CD4-positive, alpha-beta T cell treated with Interferon gamma for 1 hour (primary cell): ENCODE measurements at places on chromosomes 6 and 20.

GRCh38 chr6:42848700-42849099, 30.7 kb upstream of the RPL7L1 start:
- no peak for DNase-seq

GRCh38 chr6:15340775-15341174, 94.9 kb downstream of the JARID2 start:
- no peak for DNase-seq

DNA sequence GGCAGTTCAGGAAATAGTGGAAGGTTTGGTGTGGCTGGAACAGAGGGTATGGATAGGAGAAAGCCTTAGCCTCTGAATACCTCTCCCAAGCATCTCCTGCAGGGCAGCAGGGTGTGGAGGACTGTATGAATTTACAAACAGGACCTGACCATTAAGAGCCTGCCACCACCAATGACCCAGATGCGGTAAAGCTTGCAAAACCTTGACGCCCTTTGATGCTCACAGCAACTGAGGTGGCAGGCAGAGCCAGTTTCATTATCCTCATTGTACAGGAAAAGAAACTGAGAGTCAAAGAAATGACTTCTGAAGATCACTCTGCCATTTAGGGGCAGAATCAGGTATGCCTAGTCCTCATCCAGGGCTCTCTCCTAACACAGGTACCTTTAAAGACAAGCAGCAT, 2.4 kb downstream of the HM13 start:
- DNase-seq = no peak

DNA sequence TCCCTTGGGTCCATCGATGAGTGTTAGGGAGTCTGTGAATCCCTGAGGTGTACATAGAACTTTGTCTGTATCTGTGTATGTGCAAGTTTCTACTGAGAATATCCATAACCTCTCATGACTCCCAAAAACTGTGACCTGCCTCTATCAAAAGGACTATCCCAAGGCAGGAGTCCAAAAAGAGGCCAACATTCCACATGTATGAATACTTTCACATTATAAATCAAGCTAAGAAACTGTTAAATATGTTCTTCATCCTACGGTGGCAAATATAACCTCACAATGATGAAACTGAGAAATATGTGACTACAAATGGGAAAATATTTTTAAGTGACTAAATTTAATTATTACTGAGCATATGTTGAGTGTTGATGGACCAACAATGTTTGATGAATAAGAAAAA, 16.1 kb upstream of the STX11 start:
- no peak for DNase-seq

DNA sequence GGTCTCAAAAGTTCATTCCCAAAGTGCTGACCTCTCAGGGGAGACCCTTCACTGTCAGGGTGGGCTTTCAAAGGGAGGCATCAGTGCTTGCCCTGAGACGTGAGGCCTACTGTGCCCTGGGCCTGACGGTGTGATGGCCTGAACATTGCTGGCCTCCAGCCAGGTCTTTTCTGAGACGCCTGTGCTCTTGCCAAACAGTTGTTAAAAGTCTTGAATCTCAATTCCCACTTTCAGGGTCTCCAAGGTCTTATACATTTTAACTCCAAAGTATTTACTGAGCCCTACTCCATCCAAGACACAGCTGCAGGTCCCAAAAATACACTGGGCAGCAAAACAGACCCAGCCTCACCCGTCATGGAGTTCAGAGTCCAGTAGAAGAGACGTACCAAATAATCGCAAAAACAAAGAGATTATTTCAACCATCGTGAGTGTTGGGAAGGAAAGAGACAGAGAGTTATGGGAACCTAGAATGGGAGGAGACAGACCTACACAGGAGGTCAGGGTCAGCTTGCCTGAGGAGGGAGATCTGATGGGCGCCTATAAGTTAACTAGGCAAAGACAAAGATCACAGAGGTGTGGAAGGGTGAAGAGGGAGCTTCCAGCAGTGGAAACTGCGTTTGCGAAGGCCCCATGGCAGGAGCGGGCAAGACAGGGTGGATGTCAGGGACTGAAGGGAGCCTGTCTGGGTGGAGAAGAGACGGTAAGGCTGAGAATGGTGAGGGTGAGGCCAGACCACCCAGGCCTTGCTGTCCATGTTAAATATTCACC, 446.3 kb downstream of the PREX1 start:
- DNase-seq = no peak

- peak; percentile 17 for DNase-seq
These were observed 3.9 kb upstream of the SIGLEC1 start for GRCh38 chr20:3716195-3716834.

GRCh38 chr6:19845266-19846041, 8.3 kb downstream of the ID4 start:
- no peak for DNase-seq

GRCh38 chr6:22147921-22148776, 148.7 kb downstream of the PRL start:
- no peak for DNase-seq

DNA sequence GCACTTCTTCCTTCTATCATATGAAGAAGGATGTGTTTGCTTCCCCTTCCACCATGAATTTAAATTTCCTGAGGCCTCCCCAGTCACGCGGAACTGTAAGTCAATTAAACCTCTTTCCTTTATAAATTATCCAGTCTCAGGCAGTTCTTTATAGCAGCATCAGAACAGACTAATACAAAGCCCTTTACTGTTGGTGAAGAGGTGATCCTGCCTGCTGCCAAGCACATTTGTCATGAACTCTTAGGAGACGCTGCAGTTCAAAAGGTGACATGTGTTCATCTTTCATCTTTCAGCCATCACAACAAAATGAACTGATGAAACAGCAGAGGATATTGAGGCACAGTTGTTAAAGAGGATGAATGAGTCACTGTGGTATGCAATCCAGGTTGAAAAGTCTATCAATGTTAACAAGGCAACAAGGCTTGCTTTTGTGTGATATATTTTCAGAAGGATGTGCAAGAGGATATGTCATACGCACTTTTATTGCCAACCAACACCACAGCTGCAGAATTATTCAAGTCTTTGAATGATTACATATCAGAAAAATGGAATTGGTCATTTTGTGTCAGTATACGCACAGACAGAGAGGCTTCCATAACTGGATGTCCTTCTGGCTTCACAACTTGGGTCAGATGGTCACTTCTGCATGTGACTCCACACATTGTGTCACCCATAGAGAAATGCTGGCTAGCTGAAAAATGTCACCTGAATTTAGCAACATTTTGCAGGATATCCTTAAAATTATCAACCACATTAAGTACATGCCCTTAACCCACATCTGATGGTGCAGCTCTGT, 52.4 kb upstream of the PLN start:
- no peak for DNase-seq

DNA sequence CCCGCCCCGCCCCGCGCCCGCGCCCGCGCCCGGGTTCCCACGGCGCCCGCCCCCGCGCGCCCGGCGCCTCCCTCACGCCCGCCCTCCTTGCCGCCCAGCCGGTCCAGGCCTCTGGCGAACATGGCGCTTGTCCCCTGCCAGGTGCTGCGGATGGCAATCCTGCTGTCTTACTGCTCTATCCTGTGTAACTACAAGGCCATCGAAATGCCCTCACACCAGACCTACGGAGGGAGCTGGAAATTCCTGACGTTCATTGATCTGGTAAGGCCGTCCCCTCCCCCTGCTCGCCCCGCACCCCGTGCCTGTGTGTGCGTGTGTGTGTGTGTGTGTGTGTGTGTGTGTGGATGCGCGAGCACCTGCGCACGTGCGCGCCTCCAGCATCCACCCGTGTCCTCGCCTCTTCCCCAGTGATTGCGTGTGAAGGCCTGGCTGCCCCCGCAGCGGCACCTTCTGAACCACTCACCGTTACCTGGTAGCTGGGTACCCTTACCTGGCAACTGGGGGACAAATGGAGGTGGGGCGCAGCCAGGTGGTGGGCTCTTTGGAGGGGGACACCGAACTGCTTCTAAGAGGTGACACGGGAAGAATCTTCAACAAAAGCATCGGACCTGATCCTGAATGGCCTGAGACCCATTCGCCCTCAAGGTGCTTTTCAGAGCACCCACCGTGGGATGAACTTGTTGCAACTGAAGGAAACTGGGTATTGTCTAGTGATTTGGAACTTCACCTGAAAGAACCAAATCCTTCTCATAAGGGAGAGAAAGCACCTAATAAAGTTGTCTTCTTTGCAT, at the start of gene AIG1:
Gene AIG1 (plus strand): TSS at position 84 of the 791 bp plus-strand sequence. CDS start 37 bp downstream, at position 121.
- peak; percentile 67 for DNase-seq

DNA sequence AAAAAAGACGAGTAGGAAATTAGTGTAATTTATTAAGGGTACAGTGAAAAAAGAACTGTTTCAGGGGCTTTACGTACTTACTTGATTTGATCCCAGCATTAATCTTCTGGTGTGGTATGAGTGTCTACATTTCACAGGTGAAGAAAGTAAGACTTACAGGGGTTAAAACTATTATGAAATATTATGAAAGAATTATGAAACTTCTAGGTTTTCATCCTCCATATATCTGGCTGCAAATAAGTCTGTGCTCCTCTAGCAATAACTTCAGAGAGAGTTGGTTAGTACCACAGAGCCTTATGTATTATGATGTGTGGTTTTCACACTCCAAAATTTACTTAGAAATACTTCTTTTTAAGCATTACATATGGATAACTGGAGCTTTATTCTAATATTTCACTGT, 41.9 kb downstream of the ZFAND3 start:
- DNase-seq = no peak

- no peak for DNase-seq
These were observed 7.3 kb downstream of the NKAIN2 start for GRCh38 chr6:123810948-123811347.

GRCh38 chr6:113094779-113095178, 747.6 kb downstream of the RFPL4B start:
- DNase-seq = no peak

GRCh38 chr6:10850728-10851127, 12.4 kb upstream of the MAK start:
- no peak for DNase-seq

DNA sequence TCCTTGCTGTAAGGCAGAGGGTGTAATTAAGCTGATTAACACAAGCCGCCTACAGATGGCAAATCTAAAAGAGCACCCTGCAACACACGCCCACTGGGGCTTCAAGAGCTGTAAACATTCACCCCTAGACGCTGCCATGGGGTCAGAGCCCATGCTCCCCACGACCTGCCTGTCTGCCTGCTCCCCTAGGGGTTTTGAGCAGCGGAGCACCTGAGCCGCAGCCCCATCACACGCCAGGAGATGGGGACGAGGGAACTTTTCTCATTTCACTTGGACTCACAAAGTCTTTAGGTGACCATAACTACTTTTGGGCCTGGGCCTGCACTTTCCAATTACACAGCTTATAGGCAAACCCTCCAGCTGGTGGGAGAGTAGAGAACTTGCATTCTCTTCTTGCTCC, 99.0 kb upstream of the SOX4 start:
- no peak for DNase-seq

DNA sequence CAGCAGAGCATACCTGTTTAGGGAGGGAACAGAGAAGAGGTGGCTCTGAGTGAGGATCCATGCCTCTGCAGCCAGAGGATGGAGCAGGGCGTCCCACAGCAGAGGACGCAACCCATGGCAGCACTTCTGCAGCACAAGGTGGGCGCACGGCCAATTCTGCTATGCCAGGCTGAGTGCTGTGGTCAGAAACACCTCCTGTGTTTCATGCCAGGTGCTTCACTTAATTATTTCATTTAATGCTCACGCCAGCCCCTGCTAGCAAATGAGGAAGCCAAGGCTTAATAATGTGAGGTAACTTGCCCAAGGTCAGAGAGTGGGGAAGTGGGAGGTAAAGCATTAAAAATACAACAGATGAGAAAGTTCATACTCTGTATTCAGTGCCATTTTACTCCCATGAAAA, 68.5 kb upstream of the PTGIS start:
- no peak for DNase-seq

- DNase-seq = no peak
These were observed 98.0 kb downstream of the DLL1 start for GRCh38 chr6:170192905-170193304.

- DNase-seq = no peak
These were observed 653.8 kb downstream of the MMUT start for GRCh38 chr6:48809245-48809644.

GRCh38 chr6:30847421-30847970, 36.8 kb upstream of the DDR1 start:
- no peak for DNase-seq
